Stimulated activated CD4-positive, alpha-beta T cell treated with anti-CD3 and anti-CD28 coated beads, Interleukin-1b, Interleukin-23, amount 100 ng/mL, for 24 hours (primary cell): ENCODE measurements at places on chromosomes 2 and 18.
A peak's percentile ranks its signal among the peaks of the same experiment; 100 is the strongest.

DNA sequence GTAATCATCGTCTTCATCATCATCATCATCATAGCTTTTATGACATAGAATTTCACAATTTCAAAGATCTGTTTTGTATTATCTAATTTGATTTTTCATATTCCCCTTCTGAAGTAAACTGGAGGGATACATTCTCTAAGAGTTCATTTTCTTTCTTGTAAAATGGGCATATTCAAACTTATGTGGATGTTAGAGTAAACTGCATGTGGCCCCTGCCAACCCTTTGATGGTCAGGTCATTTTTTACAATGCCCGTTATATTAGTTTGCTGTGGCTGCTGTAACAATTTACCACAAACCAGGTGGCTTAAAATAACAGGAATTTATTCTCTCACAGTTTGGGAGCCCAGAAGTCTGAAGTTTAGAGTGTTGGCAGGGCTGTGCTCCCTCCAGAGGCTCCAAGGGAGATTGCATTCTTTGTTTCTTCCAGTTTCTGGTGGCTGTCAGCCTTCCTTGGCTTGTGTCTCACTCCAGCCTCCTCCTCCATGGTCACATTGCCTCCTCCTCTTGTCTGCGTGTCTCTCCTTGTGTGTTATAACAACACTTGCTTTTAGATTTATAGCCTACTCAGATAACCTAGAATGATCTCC lies 127.5 kb upstream of the MMADHC start:
- no peak for DNase-seq

- no peak for DNase-seq
Measured at GRCh38 chr2:29106980-29107388, 8.2 kb upstream of the CLIP4 start.

GRCh38 chr2:239803766-239804115 lies 221.4 kb downstream of the NDUFA10 start:
- DNase-seq = no peak

GRCh38 chr2:217370391-217370790 lies 510.5 kb upstream of the TNP1 start:
- DNase-seq = peak; percentile 6

DNA sequence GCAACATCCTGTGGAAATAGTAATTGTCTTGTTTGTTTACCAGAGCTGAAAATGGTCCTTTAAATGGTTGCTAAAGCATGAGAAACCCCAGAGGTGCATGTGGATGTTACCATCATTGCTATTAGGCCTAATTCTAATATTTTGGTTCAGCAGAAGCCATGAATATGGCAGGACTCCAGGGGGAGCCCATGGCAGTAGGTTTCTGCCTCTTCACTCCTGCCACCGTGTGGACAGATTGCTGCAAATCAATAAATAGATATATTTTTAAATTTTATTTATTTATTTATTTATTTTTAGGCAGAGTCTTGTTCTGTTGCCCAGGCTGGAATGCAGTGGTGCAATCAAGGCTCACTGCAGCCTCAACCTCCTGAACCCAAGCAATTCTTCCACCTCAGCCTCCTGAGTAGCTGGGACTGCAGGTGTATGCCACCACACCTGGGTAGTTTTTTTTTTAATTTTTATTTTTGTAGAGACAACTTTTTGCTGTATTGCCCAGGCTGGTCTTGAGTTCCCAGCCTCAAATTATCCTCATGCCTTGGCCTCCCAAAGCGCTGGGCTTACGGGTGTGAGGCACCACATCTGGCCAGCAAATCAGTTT lies 54.9 kb upstream of the CAPN13 start:
- peak; percentile 0 for DNase-seq

GRCh38 chr2:176096986-176097819 lies 2.4 kb upstream of the HOXD12 start:
- DNase-seq = peak; percentile 35

DNA sequence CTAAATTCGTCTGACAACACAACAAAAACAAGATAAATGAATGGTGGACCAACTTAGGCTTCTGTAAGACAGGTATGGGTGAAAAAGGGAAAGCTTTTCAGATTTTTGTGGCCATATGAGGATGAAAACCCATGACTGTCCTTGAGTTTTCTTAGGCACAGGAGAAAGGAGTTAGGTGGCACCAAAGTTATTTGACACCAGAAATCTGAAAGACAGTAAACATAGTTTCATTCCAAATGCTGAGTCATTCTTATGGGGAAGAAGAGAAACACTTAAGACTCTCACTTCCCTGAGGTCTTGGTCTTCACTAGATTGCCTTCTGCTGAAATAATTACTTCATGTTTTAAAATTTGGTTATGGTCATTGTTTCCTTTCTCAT lies 5.2 kb upstream of the GPD2 start:
- no peak for DNase-seq

DNA sequence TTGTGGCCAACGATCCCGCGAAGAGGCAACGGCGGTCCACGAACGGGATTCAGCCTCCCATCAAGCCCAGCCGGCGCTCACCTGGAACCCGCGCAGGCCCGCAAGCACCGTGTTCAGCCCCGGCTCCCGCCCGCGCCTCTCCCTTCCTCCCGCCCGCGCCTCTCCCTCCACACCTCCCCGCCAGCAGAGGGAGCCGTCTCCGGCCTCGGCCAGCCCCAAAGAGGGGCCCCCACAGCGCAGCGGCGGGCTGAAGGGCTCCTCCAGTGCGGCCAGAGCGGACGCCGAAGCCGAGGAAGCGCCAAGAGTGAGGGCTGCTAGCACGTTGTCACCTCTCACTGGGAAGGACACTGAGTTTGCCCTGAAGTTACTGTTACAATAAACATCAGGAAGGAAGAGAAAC lies 55.3 kb upstream of the LAPTM4A start:
- peak; percentile 12 for DNase-seq

- DNase-seq = no peak
Measured at GRCh38 chr2:110714452-110715224, 17.7 kb upstream of the ACOXL start.

DNA sequence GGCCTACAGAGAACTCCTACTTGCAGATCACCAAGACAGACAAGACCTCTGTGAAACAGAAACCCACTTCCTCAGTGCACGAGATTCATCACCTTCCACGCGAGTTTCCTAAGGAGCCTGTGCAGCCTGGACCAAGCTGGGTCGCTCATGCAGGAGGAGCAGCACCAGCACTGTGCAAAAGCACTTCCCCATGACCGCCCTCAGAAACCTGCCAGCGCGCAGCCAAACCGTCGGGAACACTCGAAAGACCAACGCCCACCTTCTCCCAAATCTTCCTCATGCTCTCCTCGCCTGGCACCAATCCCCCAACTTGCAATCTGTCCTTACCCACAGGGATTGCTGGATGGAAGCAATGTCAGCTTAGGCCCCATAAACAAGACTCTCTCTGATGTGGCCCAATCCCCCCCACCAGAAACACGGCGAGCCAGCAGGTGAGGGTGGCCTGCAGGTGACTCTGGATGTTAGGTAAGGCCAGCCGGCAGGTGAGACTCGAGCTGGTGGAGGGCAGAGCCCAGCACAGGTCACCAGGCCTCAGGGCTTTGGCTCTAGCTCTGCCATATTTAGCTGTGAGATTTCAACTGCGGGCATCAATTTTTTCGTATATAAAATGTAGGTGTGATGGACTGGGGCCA lies 69.4 kb downstream of the PXDN start:
- no peak for DNase-seq

DNA sequence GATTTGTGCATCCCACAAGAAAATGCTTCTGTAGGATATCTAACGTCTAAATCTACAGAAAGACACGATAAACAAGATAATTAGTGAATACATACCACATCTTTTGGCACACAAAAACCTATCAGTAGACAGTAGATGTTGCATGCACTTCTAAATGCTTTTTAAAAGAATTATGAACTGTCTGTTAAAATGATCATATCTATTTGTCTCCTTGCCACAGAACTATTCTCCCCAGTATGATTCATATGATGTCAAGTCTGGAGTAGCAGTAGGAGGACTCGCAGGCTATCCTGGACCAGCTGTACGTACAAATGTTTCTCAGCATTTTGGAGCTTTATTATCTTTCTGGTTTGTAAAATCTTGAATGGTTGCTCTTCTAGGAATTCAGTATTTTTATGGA lies 12.7 kb downstream of the COL3A1 start:
- no peak for DNase-seq

DNA sequence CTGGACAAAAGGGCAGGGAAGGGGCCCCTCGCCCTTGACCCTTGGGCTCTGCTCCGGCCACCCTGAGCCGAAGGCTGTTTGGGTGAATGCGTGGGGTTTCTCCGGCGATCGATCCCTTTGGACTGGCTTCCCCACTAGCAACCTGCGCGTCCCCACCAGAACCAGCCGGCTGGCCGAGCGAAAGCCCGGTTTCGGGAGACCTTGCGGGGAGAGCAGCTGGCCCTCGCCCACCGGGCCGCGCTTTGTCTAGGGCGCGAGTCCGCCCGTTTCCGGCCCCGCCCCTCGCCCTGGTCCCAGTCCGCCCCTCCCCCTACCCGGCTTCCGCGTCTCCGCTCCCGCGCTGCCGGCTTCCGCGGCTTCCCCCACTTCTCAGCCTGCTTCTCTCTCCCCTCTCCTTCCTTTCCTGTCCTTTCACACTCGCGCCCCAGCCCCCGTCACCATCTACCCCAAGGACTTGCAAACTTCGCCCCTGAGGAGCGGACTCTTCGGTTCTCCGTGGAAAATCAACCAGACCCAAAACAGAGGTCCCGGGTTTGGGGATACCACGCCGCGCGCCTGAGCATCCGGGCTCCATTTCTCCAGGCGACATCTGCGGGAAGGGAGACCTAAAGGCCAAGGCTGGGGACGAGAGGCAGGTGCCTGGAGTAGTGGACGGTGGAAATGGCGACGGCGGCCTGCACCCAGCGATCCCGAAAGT lies 48.0 kb upstream of the ATP6V1B1 start:
- no peak for DNase-seq

DNA sequence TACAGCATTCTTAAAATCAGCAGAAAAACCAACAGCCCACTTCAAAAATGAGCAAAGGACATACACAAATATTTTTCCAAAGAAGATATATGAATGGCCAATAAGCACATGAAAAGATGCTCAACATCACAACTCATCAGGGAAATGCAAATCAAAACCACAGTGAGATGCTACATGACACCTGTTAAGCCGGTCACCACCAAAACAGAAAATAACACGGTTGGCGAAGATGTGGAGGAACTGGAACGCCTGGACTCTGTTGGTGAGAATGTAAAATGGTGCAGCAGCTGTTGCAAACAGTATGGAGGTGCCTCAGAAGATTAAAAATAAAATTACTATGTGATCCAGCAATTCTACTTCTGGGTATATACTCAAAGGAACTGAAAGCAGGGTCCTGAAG lies 184.8 kb downstream of the INHBB start:
- DNase-seq = no peak

GRCh38 chr2:112733456-112733855 lies 12.6 kb downstream of the NT5DC4 start:
- DNase-seq = no peak

GRCh38 chr2:45256867-45257641 lies 247.8 kb upstream of the SIX2 start:
- DNase-seq = no peak

DNA sequence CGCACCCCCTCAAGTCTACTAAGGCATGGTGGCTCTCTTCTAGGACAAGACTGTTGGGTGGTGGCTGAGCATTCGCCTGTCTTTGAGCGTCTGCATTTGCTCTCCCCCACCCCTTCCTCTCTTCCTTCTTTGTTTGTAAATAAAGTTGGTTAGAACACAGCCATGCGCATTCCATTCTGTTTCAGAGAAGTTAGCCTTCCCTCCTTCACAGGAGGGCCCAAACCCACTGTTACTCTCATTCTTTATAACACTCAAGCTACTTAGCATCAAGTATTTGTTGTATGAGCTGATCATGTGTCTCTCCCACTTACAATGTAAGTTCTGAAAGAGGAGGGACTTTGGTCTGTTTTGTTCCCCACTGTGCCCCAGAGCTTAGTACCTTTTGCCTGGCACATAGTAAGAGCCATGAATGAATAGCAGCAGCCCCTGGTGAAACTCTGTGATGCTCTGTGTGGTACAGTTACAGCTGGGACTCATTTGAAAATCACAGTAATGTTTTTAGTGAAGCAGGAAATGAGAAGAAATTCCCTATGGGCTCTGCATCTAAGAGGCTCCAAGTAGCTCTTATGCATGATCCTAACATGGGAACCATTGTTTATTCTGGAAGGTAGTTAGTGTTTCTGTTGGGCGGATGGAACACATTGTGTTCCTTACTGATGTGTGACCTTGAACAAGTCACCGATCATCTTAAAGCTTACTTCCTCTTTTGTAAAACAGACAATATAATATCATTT lies 7.7 kb downstream of the MGAT5 start:
- DNase-seq = no peak

DNA sequence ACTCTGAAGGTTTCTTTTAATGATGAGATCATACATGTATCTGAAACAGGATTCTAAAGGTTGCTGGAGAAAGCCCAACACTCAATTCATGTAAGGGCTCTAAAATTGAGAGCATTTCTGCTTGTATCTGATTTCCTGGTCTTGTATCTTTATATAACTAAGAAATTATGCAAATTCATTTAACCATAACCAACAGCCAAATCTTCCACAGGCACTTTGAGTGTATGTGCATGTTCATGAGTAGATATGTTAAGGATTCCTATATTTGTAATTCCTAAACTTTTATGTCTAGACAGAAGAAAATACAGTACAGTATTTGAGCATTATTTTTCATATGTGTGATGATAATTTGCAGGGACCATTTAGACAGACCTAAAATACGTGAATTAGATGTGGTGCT lies 20.4 kb upstream of the PELI1 start:
- DNase-seq = no peak

DNA sequence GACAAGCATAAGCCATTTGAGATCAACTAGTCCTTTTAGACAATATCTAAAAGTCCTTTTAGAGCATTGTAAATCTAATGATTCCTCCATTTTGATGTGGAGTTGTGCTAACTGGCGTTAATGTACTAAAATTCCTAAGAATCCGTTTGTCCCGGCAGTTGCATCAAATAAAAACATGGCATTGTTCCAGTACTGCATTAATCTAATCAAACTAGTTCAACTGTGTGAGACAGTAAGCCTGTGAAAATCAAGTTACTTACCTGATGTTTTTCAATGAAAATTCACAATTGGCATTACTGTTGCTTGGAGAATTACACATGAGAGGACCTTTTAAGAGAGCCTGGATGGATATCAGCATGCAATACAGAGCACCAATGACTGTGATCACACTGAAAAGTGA lies 13.3 kb downstream of the TM4SF20 start:
- no peak for DNase-seq

DNA sequence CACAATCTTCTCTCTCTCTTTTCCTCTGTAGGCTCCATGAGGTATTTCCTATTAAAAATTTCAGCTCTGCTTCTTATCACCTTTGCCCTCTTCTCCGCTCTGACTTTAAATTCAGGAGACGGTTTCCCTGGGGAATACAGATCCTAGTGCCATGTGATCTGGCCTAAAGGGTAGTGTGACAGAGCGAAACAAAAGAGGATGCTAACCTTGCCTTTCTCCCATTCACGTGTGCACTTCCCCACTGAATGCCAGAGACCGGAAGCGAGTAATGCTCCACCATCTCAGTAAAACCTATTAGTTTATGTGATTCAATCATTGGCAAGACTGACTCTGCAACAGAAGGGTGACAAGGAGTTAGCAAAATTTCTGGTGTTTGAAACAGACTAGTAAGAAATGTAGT lies 358.3 kb downstream of the ZNF521 start:
- no peak for DNase-seq
